ENCODE measurements at places on chromosomes 1 and 21.

DNA sequence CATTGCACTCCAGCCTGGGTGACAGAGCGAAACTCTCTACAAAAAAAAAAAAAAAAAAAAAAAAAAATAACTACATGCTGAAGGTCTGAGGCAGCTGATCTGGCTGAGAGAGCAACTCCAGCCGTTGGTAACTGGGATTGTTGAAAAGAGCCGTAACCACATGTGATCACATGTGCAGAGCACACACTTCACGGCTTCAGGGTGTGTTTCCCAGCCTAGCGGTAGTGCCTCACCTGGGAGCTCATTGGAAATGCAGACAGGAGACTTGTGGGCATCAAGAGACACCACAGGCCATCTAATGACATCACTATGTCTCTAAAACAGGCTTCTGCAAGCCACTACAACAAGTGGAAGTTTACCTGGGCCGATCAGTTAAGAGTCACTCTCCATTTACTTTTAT lies 11.8 kb upstream of the OTUD7B start:
- DNase-seq: no peak

DNA sequence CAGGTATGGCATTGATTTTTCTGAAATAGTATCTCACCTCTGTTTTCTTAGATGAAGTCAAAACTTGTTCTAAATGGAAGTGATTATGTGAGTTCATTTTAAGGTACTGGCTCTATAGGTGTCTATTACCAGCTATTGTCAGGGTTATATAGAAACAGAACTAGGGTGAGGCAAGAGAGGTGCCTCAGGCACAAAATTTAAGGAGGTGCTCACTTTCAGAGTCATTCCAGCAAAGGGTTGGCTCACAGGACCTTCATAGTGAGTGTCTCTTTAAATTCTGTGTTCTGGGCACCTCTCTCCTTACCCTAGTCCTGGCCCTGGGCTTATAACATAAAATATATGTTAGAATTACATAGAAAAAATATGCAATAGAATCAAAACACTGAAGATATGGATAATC lies 49.3 kb downstream of the KIAA0319L start:
- DNase-seq: no peak

GRCh38 chr1:24692351-24692980 lies 49.4 kb downstream of the SRRM1 start:
- no peak for DNase-seq

DNA sequence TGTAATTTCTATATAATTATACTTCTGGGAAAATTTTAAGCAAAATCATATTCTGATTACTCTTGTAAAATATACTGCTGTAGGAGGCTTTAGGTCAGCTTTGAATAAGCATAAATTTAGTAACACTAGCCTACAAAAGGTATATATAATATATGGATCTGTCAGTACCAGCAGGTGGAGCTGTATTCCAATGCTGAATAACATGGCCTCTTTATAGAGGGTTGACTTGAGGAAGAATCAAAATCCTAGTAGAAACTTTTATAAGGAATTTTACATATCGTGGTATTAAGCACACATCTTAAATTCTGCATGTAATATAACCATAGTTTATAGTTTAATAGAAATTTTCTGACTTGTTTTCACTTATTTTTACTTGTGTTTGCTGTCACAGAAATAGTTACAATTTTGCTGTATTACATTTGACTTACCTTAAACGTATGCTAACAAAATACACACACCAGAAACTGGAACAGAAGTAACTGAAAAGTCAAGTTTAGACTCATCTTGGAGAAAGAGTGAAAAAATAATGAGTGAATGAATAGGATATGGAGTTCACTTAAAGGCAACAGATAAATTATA lies 79.3 kb downstream of the HMCN1 start:
- DNase-seq: no peak

- no peak for DNase-seq
Measured at GRCh38 chr1:117136749-117137148, 15.2 kb upstream of the TRIM45 start.

DNA sequence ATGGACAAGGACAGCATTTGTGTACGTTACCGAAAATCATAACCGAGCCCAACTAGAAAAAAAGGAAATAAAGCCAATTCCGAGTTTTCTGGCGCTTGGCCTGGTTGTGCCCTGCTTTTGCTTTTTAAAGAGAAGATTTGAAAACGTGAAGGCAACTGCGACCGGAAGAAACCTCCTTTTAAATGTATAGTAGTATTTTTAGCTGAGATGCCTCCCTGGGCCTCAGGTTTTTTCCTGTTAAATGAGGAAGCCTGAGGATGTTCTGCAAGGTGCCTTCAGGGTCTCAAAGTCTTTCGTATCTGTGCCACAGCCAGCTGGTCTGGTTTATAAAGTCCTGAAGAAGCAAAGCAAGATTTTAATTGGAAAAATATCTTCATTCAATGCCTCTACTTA lies 371 bp upstream of the ODF2L start:
- no peak for DNase-seq

DNA sequence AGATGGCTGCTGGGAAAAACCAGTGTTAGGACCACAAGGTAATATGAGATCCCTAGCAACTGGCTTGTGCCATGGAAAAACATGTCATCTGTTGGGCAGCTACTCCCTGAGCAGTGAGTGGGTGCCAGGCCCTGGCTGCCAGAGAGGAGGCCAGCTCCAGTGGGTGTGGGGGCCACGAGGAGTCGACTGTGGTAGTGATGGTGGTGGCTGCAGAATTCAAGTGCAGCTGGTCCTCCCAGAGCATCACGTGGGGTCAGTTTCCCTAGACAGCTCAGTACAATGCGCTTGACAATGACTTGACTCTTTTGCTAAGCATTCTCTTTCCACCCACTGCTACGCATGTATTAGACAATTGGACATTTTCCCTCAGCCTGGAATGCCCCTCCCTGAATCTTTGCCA lies 14.5 kb upstream of the CDC42 start:
- no peak for DNase-seq
